ENCODE measurements at places on chromosomes 11 and 22. TPM values are rescaled to one million over a fixed set of nuclear protein-coding genes. Genes with fewer than 3 reads are reported as not detected.

Gene TRIM6
- 5.7 TPM for total RNA-seq

Gene CARNS1
- not detected for total RNA-seq

Gene MMP1
- total RNA-seq: under 0.01 TPM

Gene FOLR1
- not detected for total RNA-seq

Gene SUSD2
- total RNA-seq: 0.62 TPM

Gene SEC14L6
- 0.34 TPM for total RNA-seq

Gene BRSK2
- total RNA-seq: 0.69 TPM

Gene IRAG1
- not detected for total RNA-seq

Gene PSMA1
- total RNA-seq: 155 TPM

Gene CASP5
- total RNA-seq: not detected

Gene OR56A1
- not detected for total RNA-seq

Gene HEPHL1
- total RNA-seq: not detected

Gene DMC1
- 0.69 TPM for total RNA-seq

Gene CCDC87
- total RNA-seq: 0.33 TPM

Gene DEUP1
- total RNA-seq: not detected

Gene OR8D4
- total RNA-seq: not detected

Gene APOL5
- total RNA-seq: not detected

Gene OR51B5
- not detected for total RNA-seq
